ENCODE measurements at places on chromosomes 6 and 20. TPM values are rescaled to one million over a fixed set of nuclear protein-coding genes. Genes with fewer than 3 reads are reported as not detected.

DNA sequence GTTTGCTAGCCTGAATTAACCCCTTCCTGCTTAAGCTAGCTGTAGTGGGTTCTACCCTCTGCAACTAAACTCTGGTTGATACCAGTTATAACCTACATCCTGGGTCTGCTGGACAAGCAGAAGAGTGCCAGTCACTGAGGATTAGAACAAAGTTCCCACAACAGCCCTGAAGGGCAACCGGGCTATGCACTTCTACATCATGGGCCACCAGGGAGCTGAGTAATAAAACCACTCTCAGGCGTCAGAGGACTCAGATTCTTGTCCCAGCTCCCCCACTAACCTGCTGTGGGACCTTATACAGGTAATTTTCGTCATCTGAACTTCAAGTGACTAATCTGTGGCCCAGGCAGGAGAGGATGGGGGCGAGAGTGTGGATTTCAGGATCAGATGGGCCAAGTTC is 56.8 kb downstream of the EYA2 start:
- no peak for DNase-seq

DNA sequence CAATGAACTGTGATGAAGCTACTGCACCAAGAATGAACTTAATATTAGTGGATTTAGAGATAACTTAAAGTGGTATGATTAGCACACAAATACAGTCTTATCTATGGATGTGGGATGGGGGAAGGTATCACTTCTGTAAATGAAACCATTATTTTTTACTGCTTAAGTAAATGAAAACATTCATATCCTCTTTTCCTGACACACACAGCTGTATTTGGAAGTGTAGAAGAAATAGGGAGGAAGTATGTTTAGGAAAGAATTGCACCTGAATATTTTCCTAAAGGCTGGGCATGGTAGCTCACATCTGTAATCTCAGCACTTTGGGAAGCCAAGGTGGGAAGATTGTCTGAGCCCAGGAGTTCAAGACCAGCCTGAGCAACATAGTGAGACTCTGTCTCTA is 96.8 kb downstream of the HIVEP2 start:
- no peak for DNase-seq

- no peak for DNase-seq
Observed at GRCh38 chr6:34909320-34909883, 20.3 kb downstream of the ANKS1A start.

DNA sequence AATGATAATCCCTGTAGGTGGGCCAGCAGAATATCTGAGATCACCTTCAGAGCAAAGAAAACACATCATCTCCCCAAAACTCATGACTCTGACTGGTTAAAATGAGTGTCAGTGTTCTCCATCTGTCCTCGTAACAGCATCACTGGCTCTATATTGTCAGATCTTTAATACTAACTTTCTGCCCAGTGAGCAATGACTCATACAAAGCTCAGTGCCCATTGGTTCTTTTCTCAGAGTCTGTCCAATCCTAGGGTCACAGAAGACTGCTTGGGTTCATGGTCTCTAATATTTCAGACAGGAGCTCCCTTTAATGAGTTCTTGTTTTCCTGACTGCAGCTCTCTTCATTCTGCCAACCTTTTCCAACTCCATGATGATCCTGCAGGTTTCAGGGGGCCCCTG is 36.4 kb downstream of the HLA-DPB1 start:
- DNase-seq = no peak

GRCh38 chr20:32287231-32287638 is 9.8 kb downstream of the KIF3B start:
- no peak for DNase-seq

DNA sequence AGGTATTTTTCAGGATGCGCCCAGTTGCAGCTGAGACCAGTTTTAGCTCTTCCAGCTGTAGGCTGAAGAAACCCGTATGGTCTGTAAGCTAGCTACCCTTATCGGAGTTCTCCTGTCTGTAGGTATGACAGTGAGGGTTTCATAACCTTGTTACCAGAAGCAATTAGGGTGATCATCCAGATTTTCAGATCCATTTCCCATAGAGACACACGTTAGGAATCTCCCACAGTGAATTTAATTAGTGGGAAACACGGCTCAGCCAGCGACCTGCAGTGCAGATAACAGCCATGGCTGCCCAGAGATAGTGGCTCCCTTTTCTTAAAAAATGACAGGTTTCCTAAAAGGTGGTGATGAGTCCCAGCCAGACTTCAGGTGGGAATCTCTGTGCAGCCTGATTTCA is 111.1 kb downstream of the BTBD3 start:
- DNase-seq = no peak

CPXM1 gene
- polyA plus RNA-seq = 257 TPM

MICB gene
- 1.2 TPM for polyA plus RNA-seq

COL11A2 gene
- 3.8 TPM for polyA plus RNA-seq

MYBL2 gene
- polyA plus RNA-seq = 23.4 TPM

CYP39A1 gene
- 9.3 TPM for polyA plus RNA-seq

KCNK16 gene
- polyA plus RNA-seq = not detected
